Psoas muscle (tissue), 8 donors: ENCODE measurements at places on chromosomes 2 and 18. TPM values are rescaled to one million over a fixed set of nuclear protein-coding genes. Genes with fewer than 3 reads are reported as not detected.

The LOXHD1 gene
- total RNA-seq, result 0.13 TPM

The WNT6 gene
- total RNA-seq, result 0.47 TPM

The NCK2 gene
- total RNA-seq, result 40.1 TPM

The TTN gene
- 6,941 TPM for total RNA-seq

The CELF4 gene
- total RNA-seq, result not detected

DNA sequence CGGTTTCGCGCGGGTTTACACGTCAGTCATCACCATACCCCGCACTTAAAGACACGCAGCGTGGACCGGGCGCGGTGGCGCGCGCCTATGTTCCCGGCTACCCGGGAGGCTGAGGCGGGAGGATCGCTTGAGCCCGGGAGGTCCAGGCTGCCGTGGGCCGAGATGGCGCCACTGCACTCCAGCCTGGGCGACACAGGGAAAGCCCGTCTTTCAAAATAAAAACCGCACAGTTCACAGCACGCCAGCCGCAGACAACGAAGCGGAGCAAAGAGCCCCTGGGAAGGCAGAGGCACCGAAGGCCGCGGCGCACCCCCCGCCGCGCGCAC is 328 bp downstream of the DTYMK start:
- DNase-seq, result no peak

DNA sequence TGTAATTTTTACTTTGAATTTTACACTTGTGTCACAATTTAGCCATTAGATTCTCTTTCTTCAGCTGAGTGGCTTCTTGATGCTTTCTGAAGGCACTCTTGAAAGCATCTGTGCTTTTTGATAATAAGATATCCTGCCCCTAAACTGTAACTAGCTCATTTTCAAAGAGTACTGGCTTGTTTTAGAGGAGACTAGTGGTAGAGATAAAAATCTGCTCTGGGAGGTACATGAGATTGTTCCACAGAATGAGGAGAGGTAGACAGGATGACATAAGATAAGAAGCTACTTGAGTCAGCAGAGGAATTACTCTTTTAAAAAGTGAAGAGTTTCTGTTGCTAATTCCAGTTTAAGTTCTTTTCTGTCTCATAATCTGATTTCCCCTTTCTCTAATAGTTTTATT is 10.6 kb downstream of the PLEKHB2 start:
- no peak for DNase-seq

GRCh38 chr2:120926463-120927264 is 191.0 kb downstream of the GLI2 start:
- peak; percentile 15 for DNase-seq

GRCh38 chr18:35553300-35553699 is 28.2 kb upstream of the GALNT1 start:
- DNase-seq, result no peak

DNA sequence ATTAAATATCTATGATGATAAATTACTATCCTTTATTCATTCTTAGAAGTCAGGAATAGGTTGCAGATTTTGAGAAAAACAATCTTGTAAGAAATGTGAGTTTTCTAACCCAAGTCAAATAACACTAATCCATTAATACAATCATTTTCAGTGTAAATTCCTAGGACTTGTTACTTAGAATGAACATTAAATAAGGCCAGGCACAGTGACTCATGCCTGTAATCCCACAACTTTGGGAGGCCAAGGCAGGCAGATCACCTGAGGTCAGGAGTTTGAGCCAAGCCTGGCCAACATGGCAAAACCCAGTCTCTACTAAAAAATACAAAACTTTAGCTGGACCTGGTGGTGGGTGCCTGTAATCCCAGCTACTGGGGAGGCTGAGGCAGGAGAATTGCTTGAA is 45.8 kb upstream of the CDKL4 start:
- DNase-seq, result no peak

GRCh38 chr2:134029418-134029817 is 224.5 kb upstream of the MGAT5 start:
- DNase-seq, result no peak
